ENCODE measurements at places on chromosomes 13 and 19.

GRCh38 chr19:54873990-54874389 is at the start of gene FCAR:
TSS of gene FCAR (plus strand) at chr19:54874235. CDS start at chr19:54874290, 55 bp downstream.
- DNase-seq, result no peak

- DNase-seq, result no peak
Observed at GRCh38 chr19:1237754-1238368, at the start of gene CBARP. TSS of gene CBARP (minus strand) at chr19:1238005. CDS start at chr19:1236100, 1,905 bp downstream.

DNA sequence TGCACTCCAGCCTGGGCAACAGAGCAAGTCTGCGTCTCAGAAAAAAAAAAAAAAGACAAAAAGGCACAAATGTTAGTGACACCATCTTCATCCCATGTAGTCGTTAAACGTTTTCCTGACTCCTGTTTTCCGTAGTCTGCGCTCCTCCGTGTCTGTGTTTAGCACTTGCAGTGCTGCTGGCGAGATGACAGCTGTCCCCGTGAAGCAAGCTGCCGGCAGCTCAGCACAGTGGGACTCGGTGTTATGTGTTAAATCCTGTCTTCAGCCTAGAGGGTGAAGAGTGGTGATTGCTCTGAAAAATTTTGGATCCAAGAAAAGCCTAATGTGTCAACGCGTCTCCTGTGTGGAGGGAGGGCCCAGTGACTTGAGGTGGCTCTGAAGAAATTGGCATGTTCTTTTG is 18.4 kb downstream of the UBXN6 start:
- no peak for DNase-seq

DNA sequence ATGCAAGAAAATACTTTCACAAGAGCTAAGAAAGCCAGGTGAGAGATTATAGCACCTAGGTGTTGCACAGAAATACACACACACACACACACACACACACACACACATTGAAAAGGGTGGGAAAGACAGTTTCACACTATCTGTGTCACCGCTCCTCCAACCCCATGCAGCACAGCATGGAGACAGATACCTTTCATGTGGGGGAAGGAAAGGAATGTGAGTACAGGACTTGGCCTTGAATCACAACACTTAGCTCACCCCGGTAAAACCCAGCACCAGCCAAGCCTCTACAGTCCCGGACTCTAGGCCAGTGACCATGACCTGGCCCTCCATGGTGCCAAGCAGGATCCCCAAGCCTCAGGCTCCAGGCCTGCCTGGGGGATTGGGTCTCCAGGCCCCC is 462.0 kb upstream of the SPRY2 start:
- DNase-seq, result no peak

GRCh38 chr13:46523972-46524752 is 28.8 kb upstream of the LRCH1 start:
- DNase-seq, result no peak

- DNase-seq, result no peak
Observed at GRCh38 chr19:2056837-2057192, 5.8 kb upstream of the MKNK2 start.

DNA sequence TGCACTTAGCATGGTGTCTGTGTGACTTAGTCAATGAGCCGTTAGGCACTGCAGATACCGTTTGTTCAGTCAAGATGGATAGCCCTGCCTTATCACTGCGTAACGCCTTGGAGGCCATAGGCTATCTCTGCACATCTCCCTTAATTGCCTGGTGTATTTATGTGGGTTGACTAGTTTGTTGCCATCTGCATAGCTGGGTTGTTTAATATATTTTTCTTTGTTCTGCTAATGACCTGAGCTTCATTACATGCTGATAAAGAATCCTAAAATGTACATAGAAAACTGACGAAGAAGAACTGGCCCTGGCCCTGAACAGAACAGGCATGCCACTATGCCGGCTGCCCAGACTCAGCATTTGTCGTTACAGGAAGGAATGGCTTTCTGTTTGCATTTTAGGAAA is 297.8 kb downstream of the SHISA2 start:
- no peak for DNase-seq

DNA sequence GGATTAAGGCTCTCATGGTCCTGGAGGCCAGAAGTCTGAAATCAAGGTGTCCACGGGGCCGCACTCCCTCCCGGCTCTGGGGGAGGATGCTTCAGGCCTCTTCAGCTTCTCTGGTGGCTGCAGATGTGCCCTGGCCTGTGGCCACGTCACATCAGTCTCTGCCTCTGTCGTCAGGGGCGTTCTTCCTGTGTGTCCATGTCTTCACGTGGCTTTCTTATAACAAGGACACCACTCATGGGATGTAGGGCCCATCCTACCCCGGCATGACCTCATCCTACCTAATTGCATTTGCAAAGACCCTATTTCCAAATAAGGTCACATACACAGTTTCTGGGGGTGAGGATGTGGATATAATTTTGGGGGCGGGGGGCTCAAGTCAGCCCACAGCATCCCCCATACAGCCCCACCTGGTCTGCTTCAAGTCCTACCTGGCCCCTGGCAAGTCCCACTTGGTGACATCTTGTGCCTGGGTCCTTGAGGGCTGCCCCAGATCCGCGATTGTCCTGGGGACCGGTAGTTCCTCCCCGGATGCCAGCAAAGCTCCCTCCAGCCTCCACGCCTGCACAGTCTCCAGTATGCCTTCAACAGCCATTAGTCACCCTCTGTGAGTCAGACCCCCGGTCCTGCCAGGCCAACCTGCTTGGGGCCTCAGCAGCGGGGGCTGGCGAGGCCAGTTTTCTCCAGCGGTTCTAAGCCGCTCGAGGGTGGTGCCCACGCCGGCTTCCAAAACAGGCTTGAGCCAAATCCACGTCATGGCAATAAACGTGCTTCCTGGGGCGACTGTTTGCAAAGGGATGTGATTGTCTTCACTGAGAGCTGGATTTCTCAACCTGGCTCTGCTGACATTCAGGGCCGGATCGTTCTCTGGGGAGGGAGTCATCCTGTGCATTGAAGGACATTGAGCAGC is 32.2 kb downstream of the MYO9B start:
- no peak for DNase-seq

- no peak for DNase-seq
Observed at GRCh38 chr19:18966307-18966706, 25.3 kb upstream of the HOMER3 start.

- no peak for DNase-seq
Observed at GRCh38 chr13:71285700-71286099, 581.3 kb downstream of the DACH1 start.

DNA sequence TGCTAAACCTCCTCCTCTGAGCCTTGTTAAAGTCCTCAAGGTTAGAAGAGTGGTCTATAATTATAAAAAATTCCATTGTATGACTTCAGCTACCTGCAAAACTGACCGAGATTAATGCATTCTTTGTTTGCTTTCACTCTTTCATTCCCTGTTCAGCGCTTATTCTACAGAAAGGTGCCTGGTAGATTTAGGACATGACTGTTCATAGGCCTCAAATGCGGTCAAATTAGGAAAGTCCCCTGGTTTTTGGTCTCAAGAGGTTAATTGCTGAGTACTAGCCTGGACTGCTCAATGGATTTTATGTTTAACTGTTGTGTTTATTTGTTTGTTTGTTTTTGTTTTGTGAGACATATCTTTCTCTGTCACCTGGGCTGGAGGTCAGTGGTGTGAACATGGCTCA is 35.4 kb downstream of the KL start:
- no peak for DNase-seq

- DNase-seq, result no peak
Observed at GRCh38 chr13:76879203-76879882, 6.9 kb downstream of the KCTD12 start.

- DNase-seq, result peak; percentile 85
Observed at GRCh38 chr19:925087-925525, 729 bp upstream of the ARID3A start.

- DNase-seq, result no peak
Observed at GRCh38 chr13:27487776-27488175, 37.4 kb upstream of the MTIF3 start.

DNA sequence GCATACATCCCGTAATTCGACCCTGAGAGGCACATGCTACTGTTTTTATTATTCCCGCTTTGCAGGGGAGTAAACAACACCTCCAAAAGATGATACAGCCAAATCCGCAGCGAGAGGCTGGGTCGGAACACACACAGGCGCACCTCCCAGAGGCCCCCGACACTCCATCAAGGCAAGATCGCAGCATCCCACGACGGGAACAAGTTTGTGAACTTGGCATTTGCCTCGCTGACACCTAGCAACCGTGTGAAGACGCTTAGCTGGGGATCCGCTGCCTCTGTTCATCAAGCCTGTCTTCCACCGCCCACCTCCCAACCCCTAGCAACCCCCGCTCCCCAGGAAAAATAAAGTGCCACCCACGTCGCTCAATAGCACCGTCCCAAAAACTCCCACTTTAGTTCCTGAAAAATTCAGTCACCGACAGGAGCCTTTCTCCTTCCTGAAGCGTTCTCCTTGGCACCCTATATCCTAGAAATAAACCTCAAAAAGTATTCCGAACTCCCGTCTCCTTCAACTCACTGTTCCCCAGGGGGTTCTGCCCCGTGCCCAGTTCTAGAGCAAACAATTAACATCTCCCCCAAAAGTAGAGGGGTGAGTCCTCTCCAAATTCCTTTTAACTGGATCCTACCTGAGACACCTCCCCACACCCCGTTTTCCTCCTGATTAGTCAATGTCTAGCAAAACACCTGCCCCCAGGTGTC is 1.7 kb downstream of the GNG7 start:
- DNase-seq, result no peak

DNA sequence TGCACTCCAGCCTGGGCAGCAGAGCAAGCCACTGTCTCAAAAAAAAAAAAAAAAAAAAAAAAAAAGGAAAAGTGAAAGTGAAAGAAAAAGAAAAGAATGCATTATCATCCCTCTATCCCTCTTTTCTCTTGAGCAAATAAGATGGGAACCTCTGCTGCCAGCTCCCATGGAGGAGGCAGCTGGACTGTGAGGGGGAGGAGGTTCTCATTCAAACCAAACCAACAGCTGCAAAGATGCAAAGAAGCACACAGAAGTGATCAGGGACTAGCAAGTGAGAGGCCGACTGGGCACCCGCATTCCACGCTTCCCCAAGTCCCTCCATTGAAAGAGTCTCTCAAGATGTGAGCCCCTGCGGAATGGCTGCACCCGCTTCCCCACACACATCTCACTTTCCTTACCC is 63.5 kb downstream of the TSHZ3 start:
- DNase-seq, result no peak

DNA sequence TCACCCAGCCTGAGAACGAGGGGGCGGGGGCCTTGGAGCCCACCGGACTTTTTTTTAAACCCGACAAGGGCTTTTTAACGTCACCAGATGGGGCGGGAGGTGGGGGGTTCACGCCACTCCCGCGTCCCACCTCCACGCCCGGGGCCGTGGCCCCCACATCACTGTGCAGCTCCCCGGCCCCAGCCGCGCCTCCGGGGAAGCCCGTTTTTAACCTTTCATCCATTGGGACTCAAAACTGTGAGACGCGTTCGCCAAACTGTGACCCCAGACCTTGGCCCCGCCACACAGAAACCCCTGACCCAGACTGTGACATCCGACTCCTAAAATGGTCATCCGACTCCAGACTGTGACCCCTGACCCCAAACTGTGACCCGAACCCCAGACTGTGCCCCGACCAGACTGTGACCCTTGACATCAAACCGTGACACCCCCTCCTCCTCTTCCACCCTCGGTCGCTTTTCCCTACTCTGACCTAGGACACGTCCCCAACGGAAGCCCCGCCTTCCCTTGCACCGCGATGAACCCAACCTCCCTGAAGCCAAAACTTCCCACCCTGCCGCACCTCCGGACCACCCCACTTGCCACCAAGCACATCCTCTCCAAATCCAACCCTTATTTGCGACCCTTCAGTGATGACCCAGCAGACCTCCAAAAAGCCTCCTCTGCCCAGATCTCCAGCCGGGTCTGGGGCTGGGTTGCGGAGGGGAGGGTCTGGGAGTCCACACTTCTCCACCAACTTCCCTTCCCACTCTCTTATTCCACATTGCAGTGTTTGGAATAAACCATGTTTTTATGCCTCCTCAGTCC is 1.5 kb upstream of the GRWD1 start:
- no peak for DNase-seq

DNA sequence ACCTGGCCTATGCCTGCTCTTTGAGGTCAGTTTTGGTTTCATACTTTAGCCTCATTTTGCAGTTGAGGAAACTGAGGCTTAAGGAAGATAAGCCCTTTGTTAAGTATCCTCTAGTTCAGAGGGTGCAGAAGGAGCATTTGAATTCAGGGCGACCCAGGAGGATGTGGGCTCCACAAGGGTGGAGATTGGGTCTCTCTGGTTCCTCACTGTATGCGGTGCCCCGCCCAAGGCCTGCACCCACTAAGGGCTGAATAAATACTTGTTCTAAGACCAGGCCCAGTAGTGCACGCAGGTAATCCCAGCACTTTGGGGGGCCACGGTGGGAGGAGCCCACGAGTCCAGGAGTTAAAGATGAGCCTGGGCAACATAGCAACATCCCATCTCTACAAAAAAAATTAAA is 768 bp upstream of the SLC44A2 start:
- no peak for DNase-seq

GRCh38 chr13:99074693-99075092 is 96.8 kb upstream of the DOCK9 start:
- DNase-seq, result no peak

DNA sequence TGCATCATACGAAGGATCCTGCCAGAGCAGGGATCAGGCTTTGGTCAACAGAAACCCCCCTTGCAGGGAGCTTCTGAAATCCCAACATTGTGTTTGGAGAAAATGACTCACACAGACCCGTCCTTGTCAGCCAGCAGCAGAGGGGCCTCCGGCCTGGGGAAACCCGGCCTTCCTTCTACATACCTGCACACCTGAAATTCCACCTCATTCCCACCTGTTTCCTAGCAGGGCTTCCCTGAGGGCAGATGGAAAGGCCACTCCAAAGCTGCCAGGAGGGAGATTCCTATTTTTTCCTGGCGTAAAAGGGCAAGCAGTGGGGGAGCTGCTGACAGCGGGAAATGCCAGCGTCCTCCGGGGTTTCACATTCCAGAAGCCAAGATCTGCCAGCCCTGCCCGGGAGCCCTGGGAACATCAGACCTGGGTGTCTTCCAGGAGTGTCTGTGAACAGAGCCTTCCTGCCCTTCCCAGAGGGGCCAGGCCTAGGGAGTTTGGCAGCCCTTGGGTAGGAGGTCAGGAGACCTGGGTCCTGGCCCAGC is 3.0 kb upstream of the IGFL1 start:
- no peak for DNase-seq

GRCh38 chr19:35671818-35672217 is 5.5 kb downstream of the UPK1A start:
- DNase-seq, result no peak

DNA sequence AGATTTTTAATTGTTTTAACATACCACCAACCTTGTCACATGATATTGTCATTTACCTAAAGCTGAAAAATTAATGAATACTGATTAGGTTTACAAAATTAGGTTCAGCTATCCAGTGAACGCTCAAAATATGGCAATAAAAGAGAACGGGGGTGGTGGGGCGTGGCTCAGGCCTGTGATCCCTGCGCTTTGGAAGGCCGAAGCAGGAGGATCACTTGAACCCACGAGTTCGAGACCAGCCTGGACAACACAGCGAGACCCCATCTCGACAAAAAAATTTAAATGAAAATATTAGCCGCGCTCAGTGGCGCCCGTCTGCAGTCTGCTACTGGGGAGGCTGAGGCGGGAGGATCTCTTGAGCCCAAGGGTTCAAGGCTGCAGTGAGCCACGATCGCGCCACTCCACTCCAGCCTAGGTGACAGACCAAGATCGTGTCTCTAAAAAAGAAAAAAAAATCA is 516 bp upstream of the FAM32A start:
- DNase-seq, result no peak
